Activated naive CD8-positive, alpha-beta T cell treated with anti-CD3 and anti-CD28 coated beads, Interleukin-2, amount 10 ng/mL, durations not matched to agents 7 days and 5 days (primary cell): ENCODE measurements at places on chromosomes 4 and X.
A peak's percentile ranks its signal among the peaks of the same experiment; 100 is the strongest.

GRCh38 chrX:16695079-16695676 is 17.3 kb downstream of the CTPS2 start:
- DNase-seq = peak; percentile 53

DNA sequence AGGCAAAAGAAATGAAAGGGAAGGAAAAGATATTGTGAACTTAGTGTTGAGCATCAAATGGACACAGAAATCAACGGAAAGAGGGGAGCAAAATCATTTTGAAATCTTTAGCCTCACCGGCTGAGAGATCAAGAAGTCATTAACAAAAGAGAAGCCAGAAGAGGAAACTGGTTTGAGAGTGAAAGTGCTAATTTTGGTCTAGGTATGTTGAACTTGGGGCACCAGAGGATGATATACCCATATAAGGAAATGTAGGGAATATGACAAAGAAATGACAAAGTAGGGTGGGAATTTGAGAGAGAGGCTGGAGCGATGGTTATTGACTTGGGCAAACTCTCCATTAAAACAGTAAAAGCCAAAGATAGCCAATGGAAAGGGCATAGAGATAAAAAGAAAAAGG is 183.4 kb upstream of the ATOH1 start:
- DNase-seq = no peak

- no peak for DNase-seq
These were observed 10.2 kb upstream of the INTU start for GRCh38 chr4:127622621-127622920.

DNA sequence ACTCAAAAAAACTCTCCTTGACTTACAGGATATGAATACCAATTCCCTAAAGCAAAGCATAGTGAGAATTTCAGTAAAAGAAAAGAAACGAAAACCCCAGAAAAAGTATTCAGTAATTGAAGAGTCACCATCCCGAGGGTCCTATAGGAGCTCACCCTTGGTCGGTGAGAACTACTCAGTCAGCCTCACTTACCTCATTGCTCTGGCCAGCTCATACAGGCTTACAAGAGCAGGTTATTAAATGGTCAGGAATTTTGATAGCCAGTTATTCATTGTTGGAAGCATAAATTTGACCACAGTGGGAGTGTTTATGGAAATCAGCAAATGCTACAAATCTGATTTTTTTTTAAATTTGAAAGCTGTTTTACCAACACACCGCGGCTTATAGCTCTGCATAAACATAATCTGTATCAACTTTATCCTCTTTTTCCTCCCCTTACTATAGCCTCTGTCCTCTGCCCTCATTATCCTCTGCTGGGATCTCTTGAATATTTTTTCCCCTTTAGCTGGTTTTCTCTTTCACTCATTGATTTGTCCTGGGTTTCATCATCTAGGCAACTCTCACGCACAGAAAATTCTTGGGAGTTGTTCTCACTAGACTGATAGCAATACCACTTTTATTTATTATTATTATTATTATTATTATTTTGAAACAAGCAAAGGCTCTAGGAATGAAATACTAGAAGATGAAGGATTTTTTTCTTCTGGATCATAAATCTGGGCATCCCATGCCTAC is 11.0 kb upstream of the CXCL2 start:
- DNase-seq = no peak

DNA sequence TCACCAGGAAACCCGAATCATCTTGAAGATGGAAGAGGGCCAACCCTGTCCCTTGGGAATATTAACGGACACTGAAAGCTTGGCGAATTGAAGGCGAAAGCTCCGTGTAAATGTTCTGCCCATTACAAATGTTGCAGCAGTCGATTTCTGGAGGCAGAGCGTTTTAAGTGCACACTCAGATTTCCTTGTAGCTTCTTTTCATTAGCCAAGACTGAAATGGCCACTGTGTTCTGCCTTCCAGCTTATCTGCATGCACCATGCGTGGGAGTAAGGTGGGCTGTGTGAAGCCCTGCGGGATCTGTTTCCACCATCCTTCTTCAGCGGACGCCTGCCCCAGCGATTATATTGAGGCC is 1.3 kb downstream of the SMIM20 start:
- DNase-seq = no peak

GRCh38 chr4:68569466-68570121 is 6.5 kb downstream of the UGT2B17 start:
- no peak for DNase-seq

GRCh38 chr4:53919535-53919934 is 144.9 kb downstream of the CHIC2 start:
- no peak for DNase-seq

DNA sequence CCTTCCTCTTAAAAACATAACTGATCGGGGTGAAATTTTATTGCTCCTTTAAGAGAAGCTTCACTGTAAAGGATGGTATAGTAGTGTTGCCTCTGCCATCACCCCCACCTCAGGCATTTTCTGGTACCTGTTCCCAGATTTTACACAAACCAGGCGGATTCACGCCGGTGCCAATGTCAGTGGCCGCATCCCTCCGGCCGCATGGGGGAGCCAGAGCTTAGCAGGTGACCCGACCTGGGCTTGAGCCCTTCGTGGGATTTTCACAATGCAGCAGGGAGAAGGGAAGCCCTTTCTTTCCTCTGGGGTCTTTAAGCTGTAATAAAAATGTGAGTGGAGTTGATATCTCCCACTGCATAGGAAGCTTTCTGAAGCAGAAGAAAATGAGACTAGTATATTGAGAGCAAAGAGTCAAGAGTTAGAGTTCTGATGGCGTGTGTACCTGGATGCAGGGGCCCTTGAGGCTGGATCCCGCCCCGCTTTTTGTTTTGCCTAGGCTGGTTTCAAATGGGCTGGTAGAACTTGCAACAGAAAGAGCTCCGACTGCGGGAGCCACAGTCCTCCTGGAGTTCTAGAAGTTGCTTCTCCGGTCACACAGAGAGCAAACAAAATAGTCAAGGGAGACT is 59.4 kb downstream of the POLR2B start:
- DNase-seq = peak; percentile 34

- no peak for DNase-seq
These were observed 244.7 kb downstream of the PALLD start for GRCh38 chr4:168741281-168742173.

DNA sequence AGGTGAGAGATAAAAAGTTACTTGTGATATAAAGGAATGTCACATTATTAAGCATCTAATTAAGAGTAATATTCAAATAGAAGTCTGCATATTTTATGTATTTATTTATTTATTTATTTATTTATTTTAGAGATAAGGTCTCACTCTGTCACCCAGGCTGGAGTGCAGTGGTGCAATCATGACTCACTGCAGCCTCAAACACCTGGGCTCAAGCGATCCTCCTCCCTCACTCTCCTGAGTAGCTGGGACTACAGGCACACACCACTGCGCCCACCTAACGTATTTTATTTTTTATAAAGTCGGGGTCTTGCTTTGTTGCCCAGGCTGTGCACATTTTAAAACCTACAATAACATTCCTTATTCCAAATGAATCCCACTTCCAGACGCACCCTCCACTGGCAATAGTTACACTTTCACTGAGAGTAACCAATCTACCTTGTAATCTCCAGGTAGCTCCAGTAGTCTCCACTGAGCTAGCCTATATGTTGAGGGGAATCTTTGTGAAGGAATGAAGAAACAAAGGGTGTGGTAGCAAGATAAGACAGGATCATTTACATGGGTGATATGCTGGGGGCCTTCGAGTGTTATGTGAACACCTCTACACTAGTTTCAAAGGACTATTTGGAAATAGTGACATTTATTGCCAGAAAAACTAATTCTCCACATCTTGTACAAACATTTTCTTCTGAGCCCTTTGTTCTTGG is 11.9 kb downstream of the SH3D19 start:
- no peak for DNase-seq

GRCh38 chrX:154294791-154295574 is at the start of gene TEX28:
Gene TEX28 (minus strand): TSS chrX:154295124. CDS start chrX:154292117, 3,007 bp downstream.
- no peak for DNase-seq

DNA sequence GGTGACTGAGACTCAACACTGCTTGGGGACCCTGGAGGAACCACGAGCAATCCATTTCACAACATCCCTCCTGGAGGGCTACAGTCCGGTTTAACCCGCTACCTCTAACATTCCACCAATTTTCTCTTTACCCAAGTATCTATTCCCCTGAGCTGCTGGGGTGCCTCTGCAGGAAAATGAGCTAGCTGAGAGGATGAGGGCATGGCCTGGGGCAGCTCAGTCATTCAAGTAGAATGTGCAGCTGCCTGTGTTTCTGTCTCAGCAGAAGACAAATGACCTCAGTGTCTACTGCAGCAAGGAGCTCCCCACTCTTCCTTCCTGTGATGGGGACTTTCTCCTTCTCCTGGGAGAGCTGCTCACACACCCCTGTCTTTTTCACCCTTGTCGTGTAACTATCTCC is 120.8 kb downstream of the ZNF518B start:
- DNase-seq = no peak

DNA sequence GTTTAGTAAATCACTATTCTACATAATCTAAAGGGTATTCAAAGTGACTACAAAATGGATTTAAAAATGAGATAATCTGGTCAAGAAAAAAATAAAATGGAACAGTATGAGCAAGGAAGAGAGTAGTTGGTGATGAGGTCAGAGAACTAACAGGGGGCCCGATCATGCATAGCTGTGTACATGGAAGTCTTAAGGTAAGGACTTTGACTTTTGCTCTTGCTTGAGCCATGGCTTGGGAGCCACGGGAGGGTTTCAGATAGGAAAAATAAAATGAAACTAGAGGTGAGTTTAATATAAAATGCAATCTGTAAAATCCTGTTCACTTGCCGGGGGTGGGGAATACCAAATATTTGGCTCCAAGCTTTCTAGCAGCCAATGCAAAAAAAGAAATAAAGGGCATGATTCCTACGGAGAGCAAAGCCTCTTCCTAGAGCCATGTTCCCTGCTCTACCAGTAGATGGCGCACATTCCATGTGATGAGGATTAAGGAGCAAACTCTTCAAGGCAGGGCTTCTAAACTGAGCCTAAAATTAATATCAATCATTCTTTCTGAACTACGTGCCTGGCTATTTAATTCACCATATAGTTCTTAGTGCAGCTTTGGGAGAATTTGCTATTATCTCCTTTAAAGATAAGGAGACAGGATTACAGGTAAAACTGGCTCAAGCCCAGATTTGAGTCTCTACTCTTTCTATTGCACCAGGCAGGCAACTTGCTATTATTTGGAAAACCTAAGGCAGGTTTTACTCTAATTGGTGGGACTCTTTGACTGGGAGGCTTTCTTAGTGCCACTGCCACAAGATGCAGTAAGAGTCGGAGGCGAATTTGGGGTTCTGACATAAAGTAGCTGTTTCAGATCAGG is 6.8 kb upstream of the CLCN5 start:
- no peak for DNase-seq

- no peak for DNase-seq
These were observed 122.9 kb downstream of the RS1 start for GRCh38 chrX:18548996-18549395.

DNA sequence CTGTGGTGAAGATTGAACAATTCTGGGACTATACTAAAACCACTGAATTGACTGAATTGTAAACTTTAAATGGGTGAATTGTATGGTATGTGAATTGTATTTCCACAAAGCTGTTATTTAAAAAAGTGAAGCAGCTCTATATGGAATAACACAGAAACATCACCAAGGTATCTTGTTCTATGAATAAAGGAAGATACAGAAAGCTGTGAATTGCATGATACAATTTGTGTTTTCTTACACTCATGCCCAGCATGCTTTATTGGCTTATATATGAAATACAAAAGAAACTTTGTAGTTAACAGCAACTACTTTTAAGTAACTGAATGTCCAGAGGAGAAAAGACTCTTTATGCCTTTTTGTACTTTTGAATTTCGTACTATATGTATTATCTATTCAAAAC is 11.5 kb downstream of the CBR4 start:
- DNase-seq = no peak
